Activated T-helper 2 cell treated with anti-CD3 and anti-CD28 coated beads, Interferon-gamma antibody, Interleukin-2, Interleukin-4, amounts not matched to agents 10 μg/mL and 5 μg/mL and 100 μg/mL, durations not matched to agents 14 hours and 24 hours and 36 hours (primary cell): ENCODE measurements at places on chromosomes 16 and 17. TPM values are rescaled to one million over a fixed set of nuclear protein-coding genes. Genes with fewer than 3 reads are reported as not detected.

DNA sequence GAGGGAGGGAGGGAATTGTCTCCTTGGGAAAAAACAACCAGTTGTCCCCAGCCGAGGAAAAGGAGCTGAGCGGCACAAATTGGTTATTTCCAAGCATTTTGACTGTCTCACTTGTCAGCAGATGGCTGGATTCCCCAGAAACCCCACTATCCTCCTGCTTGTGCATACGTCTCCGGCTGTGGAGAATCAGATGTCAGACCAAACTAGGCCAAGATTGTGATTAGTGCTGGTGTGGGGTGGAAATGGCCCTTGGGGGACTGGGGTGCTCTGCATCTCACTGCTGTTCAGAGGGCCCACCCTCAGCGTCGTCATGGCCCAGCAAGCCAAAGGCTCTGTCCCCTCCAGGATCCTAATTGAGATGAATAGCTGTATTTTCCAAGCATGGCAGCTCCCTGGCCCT lies 131.7 kb upstream of the HSBP1 start:
- no peaks in the 10 kb centered on the region for H3K27me3 ChIP-seq
- DNase-seq: no peak
- H3K27ac ChIP-seq: no peak overlapping the region

DNA sequence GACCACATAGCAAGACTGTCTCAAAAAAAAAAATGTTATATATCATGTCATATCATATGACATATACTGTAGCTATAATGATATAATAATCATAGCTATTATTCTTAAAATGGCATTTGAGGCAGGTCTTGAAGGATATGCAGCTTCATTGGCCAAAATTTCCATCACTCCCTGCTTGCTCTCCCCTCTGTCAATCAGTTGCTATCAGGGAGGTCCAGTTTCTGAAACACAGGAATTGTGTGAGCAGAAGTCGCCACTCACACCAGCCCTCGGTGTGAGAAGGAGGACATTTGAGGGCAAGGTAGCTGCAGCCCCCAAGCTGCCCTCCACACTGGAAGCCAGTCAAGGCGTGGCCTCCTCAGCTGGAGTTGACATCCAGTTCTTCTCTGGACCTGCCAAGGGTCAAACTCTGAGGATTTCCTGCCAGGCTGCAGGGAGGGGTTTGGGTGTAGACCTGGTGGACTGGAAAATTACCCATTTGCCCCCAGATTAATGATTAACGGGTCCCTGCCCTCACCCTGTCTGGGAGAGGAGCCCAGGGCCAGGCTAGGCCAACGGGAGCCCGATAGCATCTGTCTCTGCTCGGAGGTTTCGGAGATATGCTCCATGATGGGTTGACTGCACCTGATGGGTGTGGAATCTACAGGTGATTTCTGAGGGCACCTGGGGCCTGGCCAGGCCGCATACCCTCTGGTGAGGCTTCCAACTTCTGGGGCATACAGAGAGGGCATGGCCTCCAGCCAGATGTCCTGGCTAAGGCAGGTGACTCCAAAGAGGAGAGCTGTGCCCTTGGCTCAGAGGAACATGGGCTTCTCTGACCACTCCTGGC lies 18.8 kb downstream of the WNT9B start:
- DNase-seq: no peak
- H3K27me3 ChIP-seq: peaks cover 5% of the 10 kb centered on the region
- H3K36me3 ChIP-seq: no peaks in the 10 kb centered on the region
- H3K4me1 ChIP-seq: no peaks in the 10 kb centered on the region

The PCTP gene
- total RNA-seq: 8.8 and 9.4 TPM in 2 replicates

DNA sequence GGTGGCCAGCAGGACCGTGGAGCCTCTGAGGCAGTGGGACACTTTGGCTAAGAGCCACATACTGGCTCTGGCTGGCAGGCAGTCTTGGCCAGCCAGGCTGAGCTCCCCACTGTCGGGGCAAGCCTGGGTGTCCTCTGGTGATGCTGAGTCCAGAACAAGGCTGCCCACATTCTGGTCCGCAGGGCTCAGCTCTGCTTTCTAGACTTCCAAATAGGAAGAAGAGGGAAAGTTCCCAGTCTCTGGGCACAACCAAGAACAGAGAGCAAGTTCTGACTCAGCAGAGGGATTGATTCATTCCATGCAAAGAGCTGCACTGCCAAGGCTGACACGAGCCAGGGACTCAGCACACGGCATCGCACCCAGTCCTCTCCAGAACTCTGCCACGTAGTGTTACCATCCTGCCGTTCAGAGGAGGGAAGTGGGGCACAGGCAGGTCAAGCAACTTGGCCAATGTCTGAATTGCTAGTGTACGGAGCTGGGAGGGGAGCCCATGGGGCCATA lies 58.9 kb downstream of the NOS2 start:
- no peak for DNase-seq
- H3K27ac ChIP-seq: no peak overlapping the region
- H3K36me3 ChIP-seq: no peaks in the 10 kb centered on the region
- H3K4me3 ChIP-seq: no peak overlapping the region
- H3K4me1 ChIP-seq: no peaks in the 10 kb centered on the region
- H3K27me3 ChIP-seq: peaks cover 4% of the 10 kb centered on the region

The SCARF1 gene
- total RNA-seq: 3.3 and 3.4 TPM in 2 replicates

DNA sequence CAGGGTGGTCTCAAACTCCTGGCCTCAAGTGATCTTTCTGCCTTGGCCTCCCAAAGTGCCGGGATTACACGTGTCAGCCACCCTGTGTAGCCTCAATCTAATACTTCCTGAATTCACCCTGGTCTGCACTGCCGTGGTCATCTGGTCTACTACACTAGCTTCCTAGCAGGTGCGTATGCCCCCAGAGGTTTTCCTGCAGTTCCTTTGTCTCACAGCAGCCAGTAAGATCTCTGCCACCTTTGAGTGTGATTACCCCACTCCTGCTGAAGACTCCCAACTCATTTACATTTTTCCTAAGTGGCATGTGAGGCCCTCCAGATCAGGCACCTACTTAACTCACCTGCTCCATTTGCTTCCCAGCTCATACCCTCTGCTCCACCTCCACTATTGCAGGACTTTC lies 5.1 kb upstream of the DDX19A start:
- no peak overlapping the region for H3K4me3 ChIP-seq
- no peaks in the 10 kb centered on the region for H3K27me3 ChIP-seq
- no peak overlapping the region for H3K27ac ChIP-seq
- DNase-seq: no peak
- H3K4me1 ChIP-seq: peaks cover 5% of the 10 kb centered on the region
- peaks cover 4% of the 10 kb centered on the region for H3K36me3 ChIP-seq

The PRSS27 gene
- 1.8 and 2.1 TPM in 2 replicates for total RNA-seq
